ENCODE measurements at places on chromosomes 11 and 22.

DNA sequence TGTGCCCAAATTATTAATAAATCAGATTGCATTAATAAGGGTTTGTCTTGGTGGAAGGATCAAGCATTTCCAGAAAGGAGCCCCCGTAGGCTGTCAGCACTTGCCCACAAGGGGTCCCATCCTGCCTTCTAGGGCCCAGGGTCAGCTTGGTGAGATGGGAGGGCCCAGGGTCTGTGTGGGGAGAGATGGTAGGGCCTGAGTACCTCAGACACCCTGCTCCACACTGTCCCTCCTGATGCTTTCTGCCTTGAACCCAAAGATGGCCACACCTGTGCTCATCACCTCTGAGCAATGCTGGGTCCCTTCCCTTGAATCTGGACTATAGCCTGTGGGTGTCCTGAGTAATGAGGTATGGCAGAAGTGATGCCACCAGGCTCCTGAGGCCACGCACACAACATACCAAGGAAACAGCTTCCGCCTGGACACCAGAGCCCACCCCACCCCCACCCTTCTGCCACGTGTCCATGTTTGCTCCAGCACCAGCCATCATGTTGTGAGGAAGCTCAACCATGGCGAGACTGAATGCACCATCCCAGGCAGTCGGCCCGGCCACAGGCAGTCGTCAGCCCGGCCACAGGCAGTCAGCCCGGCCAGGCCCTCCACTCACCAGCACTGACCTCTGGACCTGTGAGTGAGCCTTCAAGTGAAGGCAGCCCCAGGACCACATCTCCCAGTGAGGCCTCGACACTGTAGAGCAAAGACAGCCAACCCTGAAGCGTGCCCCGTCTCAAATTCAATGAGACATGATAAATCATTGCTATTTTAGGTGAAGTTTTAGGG, 6.8 kb downstream of the BET1L start:
- no peak for DNase-seq

GRCh38 chr11:19868281-19868821, 155.7 kb downstream of the NAV2 start:
- DNase-seq = no peak

GRCh38 chr22:44731357-44731970, 20.9 kb upstream of the ARHGAP8 start:
- no peak for DNase-seq

- no peak for DNase-seq
These were observed 2.0 kb downstream of the ARVCF start for GRCh38 chr22:20014526-20015186.

DNA sequence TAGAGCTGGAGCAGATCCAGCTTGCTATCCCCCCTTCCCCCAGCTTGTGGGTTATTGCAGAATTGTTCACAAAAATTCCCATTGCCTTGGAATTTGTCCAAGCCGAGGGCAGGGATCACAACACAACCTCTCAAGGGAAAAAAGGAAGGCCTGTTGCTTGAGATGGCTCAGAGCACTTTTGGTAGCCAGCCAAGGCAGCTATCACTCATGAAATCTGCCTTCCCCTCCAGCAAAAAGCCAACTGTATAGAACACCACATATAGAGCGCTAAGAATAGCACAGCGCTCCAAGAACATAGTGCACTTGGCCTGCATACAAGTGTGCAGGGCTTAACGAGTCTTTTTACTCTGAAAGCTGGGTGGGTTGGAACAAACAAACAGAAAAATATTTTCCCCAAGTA, 46.2 kb downstream of the FAM83F start:
- no peak for DNase-seq

DNA sequence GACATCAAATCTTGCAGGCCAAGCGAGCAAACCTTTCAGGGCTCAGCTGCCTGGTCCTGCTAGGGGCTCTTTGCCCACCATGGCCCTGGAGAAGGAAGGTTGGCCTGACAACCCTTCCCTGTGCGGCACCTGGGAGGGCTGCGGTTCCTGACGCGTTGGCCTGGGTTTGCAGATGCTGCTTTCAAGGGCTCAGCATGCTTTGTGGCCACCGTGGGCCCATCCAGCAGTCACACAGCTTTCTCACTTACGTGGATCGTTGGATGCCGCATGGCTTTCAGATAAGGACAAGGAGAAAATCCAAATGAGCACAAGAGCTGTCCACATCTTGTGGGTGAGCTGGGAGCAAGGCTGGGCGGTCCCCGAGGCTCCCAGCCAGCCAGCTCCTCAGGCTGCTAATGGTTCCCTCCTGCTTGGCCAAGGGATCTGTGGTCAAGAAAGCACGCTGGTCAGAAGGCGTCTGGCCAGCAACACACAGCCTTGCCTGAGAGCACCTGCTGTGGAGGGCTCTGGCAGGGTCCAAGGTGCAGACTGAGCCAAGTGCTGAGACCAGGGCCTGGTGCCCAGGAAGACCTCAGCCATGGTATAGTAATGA, 8.2 kb downstream of the C11orf24 start:
- DNase-seq = no peak

DNA sequence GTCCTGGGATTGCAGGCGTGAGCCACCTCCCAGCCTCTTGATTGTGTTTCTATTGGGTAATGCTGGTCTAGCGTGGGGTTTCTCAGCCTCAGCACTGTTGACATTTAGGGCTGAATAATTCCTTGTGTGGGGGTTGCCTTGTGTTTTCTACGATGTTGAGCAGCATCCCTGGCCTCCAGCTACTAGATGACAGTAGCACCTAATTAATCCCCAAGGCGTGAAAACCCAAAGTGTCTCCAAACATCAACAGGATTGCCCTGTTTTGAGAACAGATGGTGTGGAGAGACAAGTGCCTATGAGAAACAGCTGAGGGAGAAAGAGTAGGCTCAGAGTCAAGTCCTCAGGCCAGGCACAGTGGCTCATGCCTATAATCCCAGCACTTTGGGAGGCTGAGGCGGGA, 67.2 kb downstream of the SGSM1 start:
- DNase-seq = no peak

- no peak for DNase-seq
These were observed 67.0 kb downstream of the BCL2L13 start for GRCh38 chr22:17705546-17705945.

DNA sequence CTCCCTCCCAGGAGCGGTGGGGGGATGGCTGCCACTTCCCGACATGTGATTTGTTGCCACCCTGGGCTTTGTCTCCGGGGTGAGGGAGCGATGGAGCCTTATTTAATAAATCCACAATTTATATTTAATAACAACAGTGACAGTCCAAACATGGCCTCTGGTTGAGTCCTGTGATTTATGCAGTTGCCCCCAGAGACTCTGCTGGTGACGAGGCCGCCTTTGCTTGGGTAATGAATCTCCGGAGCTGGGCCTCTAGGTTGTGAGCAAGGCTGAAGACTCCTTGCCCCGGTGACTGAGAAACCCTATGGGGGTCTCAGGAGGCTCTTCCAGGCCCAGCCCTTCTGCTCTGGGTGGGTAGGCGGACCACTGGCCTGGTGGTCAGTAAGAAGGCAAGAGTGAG, 16.7 kb downstream of the MPPED1 start:
- no peak for DNase-seq

DNA sequence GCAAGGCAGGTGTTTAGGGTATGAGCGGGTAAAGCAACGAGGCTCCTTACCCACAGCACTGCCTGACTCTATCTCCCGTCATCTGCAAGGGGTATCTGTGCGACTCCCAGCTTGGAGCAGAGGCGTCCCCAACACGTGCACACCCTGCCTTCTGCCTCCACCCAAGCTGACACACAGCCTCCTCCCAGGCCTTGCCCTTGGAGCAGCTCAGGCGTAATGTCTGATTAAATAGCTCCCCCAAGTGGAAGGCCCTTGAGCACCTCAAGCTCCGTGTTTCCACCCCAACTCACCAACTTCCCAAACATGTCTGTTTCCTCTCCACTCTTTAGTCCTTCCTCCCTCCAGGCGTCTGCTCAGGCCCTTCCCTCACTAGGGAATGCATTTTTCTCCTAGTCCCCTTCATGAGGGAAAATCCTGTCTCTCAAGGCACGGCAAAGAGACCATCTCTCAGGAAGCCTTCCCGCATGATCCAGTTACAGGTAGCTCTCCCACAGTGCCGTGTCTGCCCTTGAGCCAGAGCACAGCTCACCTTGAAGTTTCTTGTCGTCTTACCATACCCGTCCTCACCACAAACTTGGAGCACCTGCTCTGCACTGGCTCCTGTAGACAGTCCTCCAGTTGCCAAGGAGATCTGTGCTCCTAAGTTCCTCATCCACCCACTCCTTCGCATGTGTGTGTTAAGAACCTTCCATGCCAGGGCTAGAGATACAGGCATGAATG, 15.8 kb downstream of the CYB5R2 start:
- no peak for DNase-seq

DNA sequence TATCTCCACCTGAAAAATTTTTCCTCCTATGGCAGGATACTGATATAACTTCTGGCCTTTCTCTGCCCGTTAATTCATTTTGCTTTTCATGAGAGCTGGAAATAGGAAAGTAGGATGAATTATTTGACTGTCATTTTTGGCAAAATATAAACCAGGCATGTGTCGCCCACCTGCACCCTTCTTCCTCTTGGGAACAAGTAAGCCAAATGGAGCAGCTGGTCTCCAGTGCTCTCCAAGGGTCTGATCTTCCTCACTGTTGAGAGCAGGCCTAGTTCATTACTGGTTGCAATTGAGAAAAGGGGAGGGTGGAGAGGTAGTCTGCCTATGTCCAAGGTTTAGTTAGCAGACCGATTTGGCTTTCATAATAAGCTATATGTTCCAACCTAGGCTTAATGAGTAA, 582.2 kb downstream of the DLG2 start:
- DNase-seq = no peak

- DNase-seq = no peak
These were observed 4.3 kb downstream of the VSIG10L2 start for GRCh38 chr11:125950178-125950490.

- DNase-seq = no peak
These were observed 22.6 kb downstream of the AMPD3 start for GRCh38 chr11:10477690-10478046.

- DNase-seq = no peak
These were observed 11.3 kb upstream of the CXCR5 start for GRCh38 chr11:118872403-118872821.

DNA sequence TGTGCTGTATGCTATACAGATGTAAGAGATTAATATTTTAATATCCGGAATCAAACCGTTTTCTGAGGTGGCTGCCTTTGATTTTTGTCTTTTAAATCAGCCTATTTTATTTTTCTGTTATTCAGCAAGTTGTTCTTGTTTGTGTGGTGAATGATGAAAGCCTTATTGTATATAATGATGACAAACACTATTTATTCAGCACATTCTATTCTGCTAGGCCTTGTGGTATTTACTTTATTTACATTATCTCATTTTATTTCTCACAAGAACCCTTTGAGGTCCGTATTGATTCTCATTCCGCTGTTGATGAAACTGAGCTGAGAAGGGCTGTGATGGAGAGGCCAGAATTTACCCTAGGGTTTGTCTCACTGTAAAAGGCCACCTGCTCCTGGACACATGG, 40.5 kb downstream of the KREMEN1 start:
- no peak for DNase-seq

DNA sequence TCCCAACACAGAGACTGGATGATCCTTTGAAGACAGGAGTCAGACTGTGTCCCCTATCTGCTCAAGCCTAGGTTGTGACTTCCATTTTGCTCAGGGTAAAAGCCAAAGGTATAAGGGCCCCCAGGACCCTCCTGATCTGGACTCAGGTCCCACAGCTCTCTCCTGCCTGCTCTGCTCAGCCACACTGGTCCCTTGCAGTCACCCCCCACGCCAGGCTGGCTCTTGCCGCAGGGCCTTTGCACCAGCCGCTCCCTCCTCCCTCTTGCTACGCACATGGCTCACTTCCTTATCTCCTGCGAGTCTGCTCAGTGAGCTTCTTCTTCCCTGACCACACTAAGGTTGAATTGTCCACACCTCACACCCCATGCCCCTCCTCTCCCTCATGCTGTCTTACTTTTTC, 28.4 kb upstream of the CACNG2 start:
- DNase-seq = no peak

GRCh38 chr22:28297504-28297903, 378.4 kb upstream of the PITPNB start:
- DNase-seq = no peak

DNA sequence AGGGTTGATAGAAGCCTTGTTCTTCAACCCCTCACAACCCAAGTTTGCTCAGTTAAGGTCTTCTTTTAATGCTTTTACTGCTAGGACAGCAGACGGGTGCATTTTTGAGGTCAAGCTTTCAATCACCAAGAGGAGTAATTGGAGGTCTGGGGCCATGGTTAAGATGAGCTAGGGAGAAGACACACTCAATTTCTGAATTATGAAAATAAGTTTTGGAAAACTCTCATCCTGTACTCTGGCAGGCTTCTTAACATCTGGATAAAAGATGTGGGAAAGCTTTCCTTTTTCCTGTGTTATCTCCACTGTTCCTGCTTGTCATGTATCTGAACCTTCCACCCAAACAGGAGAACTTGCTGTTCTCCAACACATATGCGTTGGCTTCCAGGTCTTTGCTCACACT, 9.7 kb downstream of the ABTB2 start:
- no peak for DNase-seq

- no peak for DNase-seq
These were observed 580.5 kb upstream of the CHORDC1 start for GRCh38 chr11:90803366-90803765.

DNA sequence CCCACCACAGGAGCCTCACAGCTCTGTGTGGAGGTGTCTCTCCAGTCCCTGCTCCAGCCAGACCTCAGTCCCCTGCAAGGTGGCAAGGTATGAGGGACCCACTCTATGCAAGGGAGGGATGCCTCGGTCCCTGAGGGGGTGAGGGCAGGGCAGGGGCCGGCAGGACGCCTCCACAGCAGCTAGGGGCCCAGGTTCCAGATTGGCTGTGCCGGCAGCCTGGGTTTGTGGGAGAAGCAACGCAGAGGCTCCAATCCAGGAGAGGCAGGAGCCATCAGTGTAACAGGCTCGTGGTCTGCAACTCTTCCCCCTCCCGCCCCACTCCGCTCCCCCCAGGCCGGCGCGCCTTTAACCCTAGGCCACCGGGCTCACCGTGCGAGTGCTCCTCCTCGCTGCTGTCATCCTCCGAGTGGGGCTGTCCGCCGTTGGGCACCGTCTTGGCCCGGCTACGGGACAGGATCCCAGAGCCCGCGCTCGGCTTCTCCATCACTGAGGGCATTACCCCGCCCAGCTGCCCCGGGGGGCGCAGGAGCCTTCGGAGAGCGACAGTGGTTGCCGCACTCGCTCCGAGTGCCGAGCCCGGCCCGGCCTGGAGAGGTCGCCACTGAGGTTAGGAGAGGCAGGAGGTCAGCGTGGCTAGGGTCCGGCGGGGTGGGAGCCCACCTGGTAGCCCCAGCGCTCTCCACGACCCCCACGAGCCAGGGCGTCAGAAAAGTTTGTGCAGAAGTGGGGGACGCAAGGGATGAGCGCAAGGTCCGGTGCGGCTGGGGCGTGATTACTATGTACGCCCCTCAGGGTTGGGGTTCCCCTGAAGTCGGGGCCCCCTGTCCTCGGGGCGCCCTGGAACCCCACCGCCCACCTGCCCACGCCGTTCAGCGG, 765 bp downstream of the RCOR2 start:
- no peak for DNase-seq

Data from stimulated activated CD8-positive, alpha-beta memory T cell treated with anti-CD3 and anti-CD28 coated beads, Interleukin-4, amount 100 ng/mL, for 1 hour (primary cell).